ENCODE measurements at places on chromosomes 2 and 18.
A peak's percentile ranks its signal among the peaks of the same experiment; 100 is the strongest.

DNA sequence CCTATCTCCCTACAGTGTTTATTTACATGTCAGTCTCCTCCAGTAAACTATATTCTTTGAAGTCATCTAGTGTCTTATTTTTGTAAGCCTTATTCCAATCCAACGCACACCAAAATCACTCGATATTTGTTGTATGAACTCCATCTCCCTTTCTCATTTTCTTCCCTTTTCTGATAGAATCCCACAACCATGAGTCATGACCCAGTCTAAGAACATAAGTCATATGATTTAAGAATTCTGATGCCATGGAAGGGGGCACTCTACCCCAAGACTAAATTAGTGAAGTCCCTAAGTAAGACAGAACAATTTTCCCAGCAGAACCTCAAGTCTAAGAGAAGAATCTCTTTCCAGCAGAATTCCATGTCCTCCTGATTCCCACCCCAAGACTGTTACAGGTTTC lies 5.4 kb downstream of the CHMP3 start:
- DNase-seq = no peak

GRCh38 chr2:223696719-223697118 lies 94.6 kb upstream of the SCG2 start:
- peak; percentile 51 for DNase-seq

DNA sequence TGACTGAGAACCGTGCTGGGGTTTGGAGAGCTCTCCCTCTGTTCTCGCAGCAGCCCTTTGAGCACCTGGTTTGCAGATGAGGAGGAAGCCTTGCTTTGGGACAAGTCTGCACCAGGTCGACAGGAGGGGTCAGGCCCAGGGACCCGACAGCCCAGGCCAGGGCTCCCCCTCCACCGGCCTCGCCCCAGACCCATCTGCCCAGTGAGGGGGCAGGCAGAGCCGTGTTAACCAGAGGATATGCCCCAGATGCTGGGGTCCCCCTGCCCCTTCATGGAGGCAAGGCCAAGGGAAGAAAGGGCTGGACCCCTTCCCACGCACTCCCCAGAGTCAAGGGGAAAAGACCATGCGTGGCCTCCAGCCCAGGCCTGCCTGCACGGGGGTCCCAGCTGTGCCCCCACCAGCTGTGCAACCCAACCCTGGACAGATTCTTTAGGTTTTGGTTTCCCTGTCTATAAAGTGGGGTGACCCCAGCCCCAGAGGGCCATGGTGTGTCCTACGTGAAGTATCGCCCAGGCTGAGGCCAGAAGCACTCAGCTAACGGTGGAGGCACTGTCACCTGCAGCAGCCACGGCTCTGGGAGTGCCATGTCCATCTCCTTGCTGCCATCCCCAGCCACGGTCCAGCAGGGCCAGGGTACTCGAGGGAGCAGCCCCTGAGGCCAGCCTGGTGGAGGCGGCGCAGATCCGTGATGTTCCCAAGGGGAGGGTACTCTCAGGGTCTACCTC lies 4.8 kb upstream of the SNED1 start:
- no peak for DNase-seq

DNA sequence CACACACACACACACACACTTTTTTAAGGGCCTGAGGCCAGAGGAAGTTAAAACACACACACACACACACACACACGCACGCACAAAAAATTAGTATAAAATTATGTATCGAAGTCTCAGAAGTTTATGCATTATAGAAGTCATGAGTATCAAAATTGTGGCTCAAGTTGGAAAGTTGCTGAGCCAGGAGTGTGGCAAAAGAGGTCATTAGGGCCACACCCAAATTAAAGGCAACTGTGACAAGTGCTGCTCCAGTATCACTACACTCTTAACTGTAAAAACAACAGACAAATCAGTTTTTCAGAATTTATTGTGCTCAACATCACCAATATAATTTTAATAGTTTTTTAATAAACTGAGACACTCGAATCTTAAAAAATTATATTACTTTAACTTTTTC lies 36.9 kb downstream of the YWHAQ start:
- no peak for DNase-seq

DNA sequence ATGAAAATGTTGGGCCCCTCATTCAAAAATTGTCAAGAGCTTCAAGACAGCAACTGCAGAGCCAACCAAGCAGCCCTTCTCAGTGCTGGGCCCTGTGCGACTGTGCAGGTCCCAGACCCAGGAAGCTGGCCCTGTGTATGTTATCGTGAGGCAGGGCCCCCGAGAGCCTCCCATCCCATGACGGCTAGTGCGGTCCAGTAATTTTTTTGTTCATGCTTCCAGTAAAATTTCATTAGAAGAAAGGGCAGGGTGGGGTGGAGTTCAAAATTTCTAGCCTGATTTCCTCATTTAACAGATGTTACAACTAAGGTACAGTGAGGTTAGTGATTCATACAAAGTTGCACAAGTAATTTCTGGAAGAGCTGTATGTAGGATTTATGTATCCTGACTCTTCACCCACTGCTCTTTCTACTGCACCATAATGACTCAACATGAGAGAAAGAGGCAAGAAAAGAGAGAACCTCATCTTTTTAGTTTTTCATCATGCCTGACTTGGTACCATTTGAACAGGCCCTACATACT lies 105.5 kb downstream of the ZEB2 start:
- DNase-seq = no peak

- no peak for DNase-seq
Measured at GRCh38 chr18:24982831-24983230, 369.1 kb downstream of the ZNF521 start.

DNA sequence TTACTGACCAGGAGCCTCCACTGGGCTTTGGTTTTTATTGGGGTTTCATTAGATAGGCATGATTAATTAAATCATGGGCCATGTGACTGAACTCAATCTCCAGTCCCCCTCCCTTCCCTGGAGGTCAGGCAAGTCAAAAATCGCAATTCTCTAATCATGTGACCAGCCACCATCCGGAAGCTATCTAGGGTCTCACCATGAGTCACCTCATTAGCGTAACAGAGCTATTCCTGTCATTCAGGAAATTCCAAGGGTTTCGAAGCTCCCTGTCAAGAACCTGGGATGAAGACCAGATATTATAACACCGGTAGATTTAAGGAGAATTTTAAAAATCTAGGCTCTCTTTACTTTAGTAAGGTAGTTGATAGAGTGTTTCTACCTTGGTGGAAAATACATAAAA lies 180.3 kb upstream of the TCF4 start:
- DNase-seq = no peak

- DNase-seq = no peak
Measured at GRCh38 chr2:96914332-96914731, 44.5 kb upstream of the SEMA4C start.

GRCh38 chr2:206378835-206379234 lies 64.5 kb upstream of the ADAM23 start:
- DNase-seq = no peak

DNA sequence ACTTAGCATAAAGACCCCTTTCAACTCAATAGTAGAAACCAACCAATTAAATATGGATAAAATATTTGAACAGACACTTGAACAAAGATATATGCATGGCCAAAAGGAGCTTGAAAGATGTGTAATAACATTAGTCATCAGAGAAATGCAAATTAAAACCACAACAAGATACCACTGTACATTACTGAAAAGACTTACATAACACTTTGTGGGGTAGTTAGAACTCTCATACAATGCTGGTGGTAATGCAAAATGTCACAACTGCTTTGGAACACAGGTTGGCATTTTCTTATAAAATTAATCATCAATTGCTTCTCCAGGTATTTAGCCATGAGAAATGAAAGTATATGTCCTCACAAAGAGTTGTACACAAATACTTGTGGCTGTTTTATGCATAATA lies 60.7 kb downstream of the TTC27 start:
- DNase-seq = no peak

- DNase-seq = peak; percentile 46
Measured at GRCh38 chr2:128347701-128348539, 29.3 kb upstream of the HS6ST1 start.

All from NCI-H2029 (cell line).